ENCODE measurements at places on chromosomes 5 and 9. TPM values are rescaled to one million over a fixed set of nuclear protein-coding genes. Genes with fewer than 3 reads are reported as not detected.

DNA sequence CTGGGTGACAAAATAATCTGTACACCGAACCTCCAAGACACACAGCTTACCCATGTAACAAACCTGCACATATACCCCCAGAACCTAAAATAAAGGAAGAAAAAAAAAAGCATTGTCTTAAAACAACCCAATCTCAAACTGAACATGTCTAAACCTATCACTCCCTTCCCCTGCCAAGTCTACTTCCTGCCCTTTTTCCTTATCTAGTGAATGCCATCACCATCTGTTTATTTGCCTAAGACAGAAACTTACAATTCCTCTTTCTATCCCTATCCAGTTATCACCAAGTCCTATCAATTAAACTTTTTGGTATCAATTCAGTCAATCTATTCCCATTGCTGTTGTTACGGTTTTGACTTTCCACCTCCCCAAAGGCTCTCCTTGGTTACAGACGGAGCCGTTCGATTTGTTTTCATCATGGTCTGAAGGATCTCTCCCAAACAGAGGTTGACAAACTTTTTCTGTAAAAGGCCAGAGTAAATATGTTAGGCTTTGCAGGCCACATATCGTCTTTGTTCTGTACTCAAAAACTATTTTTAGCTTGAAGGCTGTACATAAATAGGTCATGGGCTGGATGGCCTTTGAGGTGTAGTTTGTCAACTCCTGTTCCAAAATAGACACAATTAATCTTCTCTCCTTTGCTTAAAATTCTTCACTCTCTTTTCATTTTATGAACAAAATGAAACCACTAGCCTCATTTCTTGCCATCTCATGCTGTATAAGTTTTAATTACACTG is 12.1 kb downstream of the NOL8 start:
- DNase-seq, result no peak

- no peak for DNase-seq
Observed at GRCh38 chr9:128905964-128906363, 14.8 kb upstream of the PHYHD1 start.

DNA sequence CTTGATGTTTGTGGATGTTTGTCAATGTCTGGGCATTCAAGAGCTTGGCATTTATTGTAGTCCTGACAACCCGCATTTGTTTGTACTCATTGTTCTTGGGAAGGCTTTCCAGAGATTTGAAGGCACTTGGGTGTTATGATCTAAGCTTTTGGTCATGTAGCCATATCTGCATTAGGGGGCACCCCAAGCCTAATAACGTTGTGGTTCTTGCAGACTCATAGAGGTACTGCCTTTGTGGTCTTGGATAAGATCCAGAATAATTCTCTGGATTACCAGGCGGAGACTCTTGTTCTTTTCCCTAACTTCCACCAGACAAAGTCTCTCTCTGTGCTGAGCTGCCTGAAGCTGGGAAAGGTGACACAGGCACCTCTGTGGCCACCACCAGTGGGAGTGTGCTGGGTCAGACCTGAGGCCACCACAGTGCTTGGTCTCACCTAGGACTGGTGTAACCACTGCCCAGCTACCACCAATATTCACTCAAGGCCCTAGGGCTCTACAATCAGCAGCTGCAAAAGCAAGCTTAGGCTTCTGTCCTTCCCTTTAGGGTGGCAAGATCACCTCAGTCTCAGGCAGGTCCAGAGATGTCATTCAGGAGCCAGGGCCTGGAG is 144.4 kb upstream of the TAS2R1 start:
- no peak for DNase-seq

DNA sequence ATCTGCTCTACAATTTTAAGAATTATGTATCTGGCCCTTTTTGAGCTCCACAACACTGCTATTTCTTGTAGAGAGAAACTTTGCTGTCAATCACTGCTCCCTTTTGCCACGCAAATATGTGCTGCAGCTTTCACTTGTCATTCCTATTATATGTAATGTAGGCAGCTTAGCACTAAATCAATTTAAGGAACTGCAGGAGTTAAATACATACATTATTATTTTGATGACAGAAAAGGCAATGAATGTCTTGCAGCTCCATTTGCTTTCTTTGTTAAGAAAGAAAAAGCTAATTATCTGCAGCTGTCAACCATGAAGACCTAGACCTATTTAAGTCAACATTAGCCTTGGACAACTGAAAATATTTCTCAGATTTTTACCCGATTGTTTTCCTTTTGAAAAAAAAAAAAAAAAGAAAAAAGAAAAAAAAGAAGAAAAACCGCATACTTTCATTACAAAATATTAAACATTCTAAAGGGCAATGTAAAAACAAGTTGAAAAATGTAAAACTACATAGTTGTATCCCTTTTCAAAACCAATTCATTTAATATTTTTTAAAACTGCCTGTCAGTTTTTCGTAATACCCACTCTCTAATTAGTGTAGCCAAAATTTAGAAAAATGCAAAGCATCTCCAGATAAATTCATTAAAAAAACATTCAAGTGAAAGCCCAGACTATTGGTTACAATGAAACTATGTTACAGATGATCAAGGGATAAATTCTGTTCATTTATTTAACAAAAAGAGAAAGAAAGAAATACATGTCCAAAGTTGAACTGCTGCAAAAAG is 57.2 kb downstream of the RFX3 start:
- DNase-seq, result no peak

DNA sequence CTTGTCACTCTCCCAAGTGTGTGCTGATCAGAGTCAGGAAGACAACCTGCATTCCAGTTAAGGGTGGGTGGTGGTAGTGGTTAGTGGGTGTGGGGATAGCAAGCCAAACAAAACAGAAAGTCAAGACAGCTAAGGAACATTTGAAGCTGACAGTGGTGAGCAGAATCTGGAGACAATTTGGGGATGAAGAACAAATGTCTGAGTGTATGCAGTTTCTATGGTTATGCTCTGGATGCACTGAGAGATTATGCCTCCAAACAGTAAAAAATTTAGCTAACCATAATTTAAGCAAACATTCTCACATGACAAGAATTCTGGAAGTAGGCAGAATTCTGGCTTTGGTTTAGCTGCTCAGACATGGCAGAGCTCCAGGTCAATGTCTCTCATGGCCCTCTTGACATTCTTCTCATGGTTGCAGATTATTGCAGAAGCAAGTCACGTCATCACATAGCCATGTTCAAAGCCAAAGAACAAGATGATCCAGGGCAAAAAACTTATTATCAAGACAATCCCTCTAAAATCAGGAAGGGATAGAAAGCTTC is 148.7 kb downstream of the LURAP1L start:
- peak; percentile 38 for DNase-seq

DNA sequence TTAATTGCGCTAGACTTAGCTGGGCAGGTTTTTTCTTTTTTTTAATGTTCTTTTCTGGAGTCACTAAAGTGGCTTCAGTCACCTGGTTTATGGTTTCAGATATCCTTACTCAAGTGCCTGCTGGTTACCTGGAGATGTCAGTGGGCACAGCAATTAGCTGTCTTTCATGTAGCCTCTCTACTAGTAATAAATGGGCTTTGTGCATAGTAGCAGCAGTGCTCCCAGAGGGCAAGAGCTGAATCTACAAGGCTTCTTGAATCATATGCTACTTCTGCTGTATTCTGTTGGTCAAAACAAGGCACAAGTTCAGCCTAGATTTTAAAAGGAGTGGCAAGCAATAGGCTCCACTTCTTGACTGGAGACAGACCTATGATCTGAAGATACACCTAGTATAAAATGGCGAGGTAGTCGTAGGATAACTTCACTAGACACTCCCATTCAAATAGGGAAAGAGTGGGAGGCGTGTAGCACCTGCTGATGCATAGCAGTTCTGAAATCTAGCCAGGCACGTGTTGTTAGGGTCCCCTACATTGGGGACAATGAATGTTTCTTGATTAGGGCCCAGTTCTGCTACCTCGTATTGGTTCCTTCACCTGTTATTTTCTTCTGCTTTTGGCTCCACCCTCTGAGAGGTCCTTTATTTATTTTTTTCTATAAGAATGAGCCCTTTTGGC is 7.0 kb downstream of the SCAMP1 start:
- DNase-seq, result no peak

GRCh38 chr5:6659941-6660684 is 26.9 kb downstream of the SRD5A1 start:
- DNase-seq, result no peak

DNA sequence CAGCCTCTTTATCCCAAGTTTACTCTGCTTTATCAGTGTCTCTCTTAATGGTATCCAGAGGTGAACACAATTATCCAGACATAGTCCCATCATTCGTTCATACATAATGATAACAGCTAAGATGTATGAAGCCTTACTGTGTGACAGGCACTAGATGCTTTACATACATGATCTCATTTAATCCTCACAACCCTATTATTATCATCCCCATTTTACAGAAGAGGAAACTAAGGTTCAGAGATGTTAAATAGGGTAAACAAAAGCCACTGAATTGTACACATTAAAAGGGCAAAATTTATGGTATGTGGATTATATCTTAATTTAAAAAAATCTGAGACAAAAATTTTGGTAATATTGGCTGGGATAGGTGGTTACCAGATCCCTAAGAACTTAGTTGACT is 124.1 kb upstream of the TBC1D2 start:
- DNase-seq, result no peak

GRCh38 chr5:10946050-10946449 is 185.0 kb upstream of the DAP start:
- no peak for DNase-seq

DNA sequence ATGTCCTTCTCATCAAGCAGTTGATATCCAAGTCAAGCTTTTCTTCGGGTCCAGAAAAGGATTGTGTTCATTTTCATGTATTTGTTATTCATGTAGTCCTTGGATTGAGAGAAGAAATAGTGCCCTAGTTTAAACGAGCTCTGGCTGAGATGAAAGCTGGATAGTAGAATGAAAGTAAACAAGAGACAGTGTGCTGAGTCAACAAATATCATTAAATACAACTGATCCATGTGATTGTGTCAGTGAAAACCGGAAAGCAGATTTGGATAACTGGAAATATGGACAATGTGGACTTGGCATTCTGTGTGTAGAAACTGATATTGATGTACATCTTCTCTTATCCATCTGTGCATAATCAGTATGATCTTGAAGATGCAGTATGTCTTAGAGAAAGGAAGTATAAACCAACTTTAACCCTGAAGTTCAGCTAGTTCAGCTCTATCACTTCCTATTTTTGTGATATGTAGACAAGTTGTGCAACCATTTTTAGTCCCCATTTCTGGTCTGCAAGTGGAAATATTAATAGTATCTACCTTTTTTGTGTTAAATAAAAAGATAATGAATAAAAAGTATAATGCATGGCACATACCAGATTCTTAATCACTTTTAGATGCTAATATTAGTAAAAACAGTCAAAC is 4.4 kb downstream of the MUSK start:
- DNase-seq, result no peak

- DNase-seq, result no peak
Observed at GRCh38 chr9:135045928-135046738, 41.3 kb upstream of the OLFM1 start.

DNA sequence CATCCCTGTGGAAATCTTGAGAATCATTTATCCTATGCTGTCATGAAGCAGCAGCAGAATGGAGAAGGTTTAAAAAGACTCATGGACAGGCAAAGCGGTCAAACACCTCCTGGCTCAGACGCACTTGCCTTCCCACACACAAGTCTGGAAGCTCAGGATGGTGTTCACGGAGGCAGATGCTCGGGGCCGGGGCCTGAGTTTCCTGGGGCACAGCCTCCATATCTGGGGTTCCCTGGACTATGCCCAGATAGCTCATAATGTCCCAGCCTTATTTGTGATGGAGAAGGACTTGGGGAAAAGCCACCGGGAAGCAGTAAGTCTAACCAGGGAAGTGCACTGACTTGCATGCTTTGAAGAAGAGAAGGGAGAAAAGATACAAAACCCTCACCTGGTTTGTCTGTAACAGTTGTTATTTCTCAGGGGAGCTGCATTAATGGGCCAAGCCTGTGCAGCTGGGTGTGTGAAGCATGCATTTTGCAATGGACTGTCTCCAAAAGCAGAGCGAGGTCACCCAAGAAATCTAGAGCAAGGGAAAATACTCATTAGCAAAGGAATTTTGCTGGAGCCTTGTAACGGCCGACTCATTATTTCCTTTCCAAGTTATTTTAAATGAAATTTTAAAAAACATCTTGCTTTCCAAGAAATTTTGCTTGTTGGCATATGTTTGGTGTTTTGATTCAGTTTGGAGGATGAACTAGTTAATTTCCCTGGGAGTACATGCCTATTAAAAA is 3.4 kb downstream of the S1PR3 start:
- DNase-seq, result no peak

DNA sequence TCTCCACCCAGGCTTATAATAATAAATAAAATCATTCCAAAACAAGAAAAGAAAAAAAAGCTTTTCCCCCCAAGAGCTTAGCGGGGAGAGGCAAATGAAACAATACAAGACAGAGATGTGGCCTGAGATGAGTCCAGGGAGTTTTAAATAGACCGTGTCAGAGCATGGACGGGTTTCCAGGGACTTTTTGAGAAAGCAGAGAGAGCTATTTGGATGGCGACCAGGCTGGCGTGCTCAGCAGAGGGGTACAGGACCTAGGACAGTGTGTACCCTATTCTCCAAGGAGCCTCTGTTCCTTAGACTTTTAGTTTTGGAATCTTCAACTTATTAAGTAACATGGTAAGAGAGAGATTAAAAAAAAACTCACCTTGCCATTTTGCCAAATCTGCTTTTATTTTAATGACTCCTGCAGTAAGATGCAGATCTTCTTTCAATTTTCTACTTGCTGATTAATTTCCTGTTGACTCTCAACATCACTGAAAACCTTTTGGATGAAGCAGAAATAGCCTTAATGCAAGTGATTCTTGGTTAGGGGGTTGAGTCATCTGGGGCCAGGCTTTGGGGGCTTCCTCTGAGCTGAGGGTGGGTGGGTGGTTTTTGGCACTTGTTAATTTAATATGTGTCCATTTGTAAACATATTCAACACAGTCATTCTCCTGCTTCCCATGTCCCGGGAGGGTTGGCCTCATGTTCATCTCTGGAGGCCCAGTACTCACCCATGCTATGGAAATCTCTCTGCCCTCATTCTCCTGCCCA is 49.6 kb upstream of the OSMR start:
- peak; percentile 54 for DNase-seq

DNA sequence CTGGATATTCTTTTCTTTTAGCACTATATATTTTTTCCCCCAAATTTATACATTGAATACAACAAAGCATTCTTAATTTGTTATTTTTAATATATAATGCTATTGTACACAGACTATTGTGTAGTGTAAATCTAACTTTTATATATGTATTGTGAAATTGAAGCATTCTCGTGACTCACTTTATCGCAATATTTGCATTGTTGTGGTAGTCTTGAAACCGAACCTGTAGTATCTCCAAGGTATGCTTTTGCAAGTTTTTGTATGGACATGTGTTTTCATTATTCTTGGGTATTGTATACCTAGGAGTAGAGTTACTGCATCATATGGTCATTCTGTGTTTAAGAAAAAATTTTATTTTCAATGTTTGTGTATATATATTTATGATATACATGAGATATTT is 49.6 kb downstream of the NSD1 start:
- no peak for DNase-seq

- no peak for DNase-seq
Observed at GRCh38 chr5:153753645-153754432, 263.4 kb downstream of the GRIA1 start.

BSPRY gene
- 0.21 TPM for total RNA-seq

OLFM1 gene
- total RNA-seq, result 10.0 TPM

TXNDC8 gene
- total RNA-seq, result not detected

AQP7 gene
- 68.6 TPM for total RNA-seq

FBXW11 gene
- 68.9 TPM for total RNA-seq

GNA14 gene
- total RNA-seq, result 5.2 TPM

SSBP2 gene
- 51.5 TPM for total RNA-seq

CARTPT gene
- total RNA-seq, result not detected
